ENCODE measurements at places on chromosomes 12 and 14.

- peak; percentile 60 for DNase-seq
Measured at GRCh38 chr14:58488550-58488949, 61.0 kb downstream of the KIAA0586 start.

DNA sequence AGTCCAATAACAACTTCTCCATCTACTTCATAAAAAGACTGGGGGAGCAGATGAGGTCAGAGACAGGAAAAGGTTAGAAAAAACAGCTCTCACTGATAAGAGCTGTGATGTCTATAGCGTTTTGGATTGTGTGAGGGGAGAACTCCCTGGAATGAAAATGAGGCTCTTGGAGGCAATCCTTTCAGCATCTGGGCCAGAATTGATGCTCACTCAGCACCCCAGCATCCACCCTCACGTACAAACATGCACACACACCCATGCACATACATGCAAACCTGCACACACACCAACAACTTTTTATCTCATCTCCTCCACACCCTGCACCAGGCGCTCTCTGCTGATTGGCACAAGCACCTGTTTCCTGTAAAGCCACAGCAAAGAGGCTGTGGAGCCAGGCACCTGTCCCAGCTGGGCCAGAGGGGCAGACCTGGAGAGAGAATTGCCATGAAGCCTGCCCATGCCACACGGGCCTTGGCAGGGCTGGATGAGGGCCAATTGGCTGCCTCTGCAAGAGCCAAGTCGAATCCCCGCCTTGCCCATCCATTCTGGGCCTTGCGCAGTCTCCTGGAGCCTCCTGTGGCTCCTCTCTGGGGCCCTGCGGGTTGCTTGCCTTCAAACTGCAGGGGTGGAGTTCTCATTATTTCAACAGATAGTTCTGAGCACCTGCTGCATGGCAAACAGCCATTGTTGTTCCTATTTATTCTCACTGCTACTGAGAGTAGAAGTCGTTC, 53.1 kb downstream of the SYNE3 start:
- DNase-seq: peak; percentile 30

DNA sequence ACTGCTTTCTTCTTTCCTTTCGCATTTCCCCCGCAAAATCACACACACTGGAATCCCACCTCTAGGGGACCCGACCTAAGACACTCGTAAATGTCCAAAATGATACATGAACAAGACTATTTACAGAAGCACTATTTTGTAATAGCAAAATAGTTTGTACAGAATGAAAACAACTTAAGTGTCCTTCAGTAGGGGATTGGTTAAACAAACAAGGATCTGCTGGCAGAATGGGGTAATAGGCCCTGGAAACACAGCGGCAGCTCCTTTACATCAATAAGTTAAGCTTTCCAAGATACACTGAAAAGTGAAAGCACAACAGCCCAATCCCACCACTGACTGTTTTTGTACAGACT, 48.8 kb downstream of the LTBP2 start:
- DNase-seq: no peak

GRCh38 chr14:94009767-94010166, 12.7 kb downstream of the CCDC197 start:
- DNase-seq: no peak

DNA sequence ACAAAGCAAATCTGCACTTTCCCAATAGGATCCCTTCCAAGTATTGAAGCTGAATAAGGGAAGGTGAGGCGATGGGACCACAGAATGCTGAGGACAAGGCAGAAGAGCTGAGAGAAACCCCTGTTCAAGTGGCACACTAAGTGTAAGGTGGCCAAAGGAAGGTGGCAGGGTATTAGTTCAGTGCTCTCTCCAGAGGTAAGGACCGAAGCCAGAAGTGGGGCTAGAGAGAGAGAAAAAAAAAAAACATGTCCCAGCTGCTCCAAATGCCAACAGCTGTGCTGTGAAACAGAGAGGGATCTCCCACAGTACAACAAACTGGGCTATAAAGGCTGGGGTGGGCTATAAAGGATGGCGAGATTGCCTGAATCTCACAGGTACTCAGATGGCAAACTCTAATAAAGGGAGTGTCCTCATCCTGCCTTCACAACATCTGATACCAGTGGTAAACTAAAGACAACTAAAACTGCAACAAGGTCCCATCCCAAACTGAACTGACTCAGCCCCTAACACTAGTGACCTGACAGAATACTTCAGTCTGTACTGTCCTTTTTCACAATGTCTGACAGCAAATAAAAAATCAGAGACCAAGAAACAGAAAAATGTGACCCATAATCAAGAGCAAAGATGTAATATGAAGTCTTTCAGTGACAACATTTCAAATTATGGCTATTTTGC, 47.9 kb downstream of the CDK17 start:
- DNase-seq: no peak

DNA sequence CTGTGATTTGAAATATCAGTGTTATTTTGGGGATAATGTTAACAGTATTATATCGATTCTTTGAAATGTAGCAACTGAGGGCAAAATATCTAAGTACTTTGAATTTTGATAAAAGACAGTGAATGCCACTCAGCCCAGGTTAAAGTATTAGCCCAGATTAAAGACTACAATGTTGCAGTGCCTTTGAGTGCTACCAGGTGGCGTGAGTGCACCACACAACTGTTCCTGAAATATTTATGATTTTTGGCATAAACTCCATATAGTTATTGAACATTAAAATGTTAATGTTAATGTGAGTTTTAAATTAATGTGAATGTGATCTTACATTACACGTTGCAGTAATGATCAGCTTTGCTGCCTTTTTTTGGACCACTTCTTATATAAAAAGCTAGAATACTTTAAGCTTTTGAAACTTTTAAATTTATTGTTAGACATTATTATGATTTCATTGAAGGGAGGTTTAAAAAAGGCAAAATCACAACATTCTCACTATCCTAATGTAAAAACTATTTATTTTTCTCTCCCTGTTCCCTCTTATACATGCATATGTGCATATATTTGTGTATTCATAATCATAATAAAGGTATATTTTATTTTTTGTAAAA, 22.5 kb downstream of the MRPS35 start:
- no peak for DNase-seq

DNA sequence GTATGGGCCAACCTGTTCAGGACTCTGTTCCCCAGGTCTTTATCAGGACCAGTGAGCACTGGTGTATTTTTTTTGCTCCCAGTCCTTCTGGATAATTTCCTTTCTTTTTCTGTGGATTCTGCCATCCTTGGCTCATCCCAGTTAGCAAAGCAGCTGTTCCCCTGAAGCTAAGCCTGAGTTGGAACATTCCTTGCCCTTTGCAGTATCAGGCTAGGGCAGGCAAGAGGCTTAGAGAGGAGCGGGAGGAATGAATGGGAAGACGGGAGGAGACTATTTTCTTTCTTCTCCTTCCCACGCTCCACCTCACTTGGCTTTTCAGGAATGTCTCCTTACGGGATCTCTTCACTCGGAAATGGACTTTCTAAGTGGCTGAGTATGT, 29.2 kb downstream of the ERG28 start:
- no peak for DNase-seq

DNA sequence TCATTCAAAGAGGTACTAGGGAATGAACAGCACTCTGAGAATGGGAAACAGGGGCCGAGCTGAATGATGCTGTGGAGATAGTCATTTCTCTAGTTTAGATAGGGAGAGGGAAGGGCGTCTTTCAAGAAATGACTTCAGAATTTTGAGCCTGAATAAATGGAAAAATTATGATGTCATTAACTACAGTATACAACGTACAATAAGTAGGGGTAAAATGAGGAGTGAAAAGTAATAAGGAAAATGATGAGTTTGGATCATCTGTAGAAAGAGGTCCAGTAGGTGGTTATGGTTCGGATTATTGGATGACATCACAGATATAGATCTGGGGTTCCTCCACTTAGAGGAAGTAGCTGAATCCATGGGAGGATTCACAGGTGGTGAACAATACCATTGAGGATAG, 960.0 kb downstream of the DIO2 start:
- DNase-seq: no peak

DNA sequence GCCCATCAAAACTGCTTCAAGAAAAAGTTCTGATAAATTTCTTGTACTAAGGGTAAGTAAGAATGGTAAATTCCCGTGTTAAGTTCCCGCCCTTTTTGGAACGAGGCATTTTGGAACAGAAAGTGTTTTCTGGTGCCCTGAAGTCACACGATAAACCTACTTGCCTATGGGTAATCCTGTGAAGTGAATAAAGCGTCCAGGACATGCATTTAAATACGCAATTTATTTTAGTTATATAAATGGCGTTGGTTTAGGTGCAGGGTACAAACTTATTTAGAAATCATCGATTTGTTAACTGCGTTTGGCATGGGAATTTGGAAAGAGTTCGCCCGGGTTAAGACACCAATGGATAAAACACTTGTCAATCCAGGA, 715 bp upstream of the RAP1B start:
- DNase-seq: no peak

GRCh38 chr14:86938320-86938719, 1054.7 kb downstream of the GALC start:
- no peak for DNase-seq

GRCh38 chr12:106736051-106736957, 38.2 kb upstream of the RIC8B start:
- DNase-seq: peak; percentile 13

DNA sequence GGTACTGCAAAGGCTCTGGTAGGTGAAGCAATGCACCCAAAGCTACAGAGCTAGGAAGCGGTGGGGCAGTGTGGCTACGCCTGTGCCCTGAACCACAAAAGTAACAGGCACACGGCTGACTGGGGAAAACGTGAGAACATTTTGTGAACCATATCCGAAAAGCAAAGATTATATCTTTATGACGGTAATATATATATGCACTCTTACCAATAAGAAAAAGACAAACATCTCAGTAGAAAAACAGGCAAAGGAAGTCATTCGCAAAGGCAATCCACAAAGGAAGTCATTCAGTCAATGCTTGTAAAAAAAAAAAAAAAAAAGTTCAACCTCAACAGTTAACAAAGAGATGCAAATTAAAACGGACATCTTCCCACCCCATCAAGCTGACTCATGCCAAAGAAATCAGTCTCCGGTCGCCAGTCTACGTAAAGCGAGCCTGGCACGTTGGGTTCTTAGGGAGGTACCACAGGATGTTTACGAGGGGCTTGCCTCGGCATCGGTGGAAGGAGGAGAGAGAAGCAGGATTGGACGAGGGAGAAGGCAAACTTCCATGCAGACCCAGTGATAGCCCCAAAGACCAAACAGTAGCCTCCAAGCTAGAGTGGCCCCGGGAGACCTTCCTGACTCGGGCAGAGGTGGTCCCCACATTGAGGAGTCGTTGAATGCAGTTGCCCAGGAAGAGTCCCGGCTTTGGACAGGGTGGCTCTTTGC, 39.4 kb upstream of the PPP2R5C start:
- DNase-seq: peak; percentile 12

DNA sequence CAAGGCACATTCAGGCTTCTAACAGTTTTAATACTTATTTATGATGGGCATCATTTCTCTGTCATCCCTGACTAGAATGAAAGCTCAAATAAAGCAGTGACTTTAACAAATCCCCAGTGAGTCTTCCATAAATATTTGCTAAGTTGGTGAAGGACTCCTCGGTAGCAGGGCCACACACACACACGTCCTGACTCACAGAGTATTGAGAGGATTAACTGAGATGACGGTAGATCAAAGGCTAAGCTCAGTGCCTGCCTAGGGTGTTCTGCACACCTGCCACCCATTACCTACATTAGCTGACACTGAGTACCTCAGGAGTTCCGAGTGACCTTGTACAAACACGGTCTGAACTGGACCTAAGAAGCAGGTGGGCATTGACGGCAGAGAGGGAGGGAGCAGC, 197.3 kb upstream of the SFSWAP start:
- DNase-seq: no peak

- no peak for DNase-seq
Measured at GRCh38 chr14:74609721-74610120, 2.3 kb downstream of the LTBP2 start.

DNA sequence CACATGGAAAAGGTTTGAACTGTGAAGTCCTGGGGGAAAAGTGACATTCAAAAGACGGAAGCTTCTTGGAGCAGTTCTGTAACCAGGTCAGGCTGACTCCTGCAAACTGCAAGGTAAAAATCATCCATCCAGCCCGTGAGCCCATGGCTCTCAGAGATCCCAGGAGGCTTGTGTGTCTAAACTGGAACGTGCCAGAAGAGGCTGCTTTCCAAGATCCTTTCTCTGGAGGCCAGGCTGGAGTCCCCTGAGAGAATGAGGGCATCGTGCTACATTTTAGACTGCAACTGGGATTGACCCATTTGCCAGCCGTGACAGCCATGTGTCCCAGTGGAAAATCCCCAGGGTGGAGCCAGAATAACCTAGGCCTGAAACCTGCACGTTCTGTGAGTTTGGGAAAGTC, 7.8 kb upstream of the WSCD2 start:
- DNase-seq: no peak

- no peak for DNase-seq
Measured at GRCh38 chr12:18352312-18352711, 91.0 kb downstream of the PIK3C2G start.

DNA sequence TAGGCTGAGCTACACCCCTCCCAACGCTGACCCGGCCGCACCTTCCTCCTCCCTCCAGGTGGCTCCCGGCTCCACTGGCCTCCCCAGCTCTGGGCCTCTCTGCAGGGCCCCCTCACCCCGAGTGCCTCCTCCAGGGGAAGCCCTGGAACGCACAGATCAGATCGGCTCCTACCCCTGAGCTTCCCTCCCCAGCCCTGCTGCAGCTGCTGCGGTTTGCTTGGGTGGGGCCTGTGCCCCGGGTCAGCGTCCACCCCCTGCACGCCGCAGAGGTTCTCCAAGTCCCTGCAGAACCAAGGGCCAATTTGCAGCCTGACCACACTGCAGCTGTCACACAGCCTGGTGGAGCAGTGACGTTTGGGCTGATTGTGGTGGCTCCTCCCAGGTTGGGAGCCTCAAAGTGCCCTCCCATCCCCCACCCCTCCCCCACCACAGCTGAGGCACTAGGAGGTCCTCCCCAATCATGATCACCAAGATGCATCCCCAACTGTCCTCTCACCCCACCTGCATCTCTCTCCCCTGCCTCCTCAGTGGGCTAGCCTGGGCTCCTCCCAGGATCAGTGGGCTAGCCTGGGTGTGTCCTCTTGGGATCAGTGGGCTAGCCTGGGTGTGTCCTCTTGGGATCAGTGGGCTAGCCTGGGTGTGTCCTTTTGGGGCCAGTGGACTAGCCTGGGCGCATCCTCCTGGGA, 12.8 kb upstream of the FBRSL1 start:
- no peak for DNase-seq

GRCh38 chr12:26022043-26022442, 63.6 kb downstream of the RASSF8 start:
- DNase-seq: no peak

- no peak for DNase-seq
Measured at GRCh38 chr12:114776731-114777442, 92.9 kb upstream of the TBX3 start.

Measured in GDM1 (cell line).